ENCODE measurements at places on chromosomes 2 and 18.

DNA sequence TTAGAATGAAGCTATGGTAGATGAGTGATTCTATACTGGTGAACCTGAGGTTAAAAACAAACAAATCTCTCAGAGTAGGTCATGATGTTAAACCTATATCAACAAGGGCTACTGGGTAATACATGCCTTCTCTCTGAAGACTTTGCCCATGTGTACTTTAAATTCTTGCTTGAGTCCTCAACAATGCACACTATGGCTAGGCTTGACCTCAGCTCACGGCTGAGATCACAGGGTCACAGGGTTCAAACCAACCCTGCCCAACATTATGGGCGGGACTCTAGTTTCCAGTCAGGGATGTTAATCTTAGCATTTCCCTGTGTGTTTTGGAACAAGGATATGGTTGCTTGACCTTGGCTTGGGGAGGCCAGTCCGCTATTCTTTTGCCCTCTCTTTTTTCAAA lies 7.7 kb downstream of the CD28 start:
- ATAC-seq: peak; percentile 34

- no peak for ATAC-seq
These were observed 16.0 kb upstream of the RGPD4 start for GRCh38 chr2:107810734-107811133.

GRCh38 chr2:12931186-12931844 lies 214.6 kb downstream of the TRIB2 start:
- ATAC-seq: peak; percentile 47

- ATAC-seq: no peak
These were observed 1128.2 kb downstream of the BCL11A start for GRCh38 chr2:59425247-59425646.

DNA sequence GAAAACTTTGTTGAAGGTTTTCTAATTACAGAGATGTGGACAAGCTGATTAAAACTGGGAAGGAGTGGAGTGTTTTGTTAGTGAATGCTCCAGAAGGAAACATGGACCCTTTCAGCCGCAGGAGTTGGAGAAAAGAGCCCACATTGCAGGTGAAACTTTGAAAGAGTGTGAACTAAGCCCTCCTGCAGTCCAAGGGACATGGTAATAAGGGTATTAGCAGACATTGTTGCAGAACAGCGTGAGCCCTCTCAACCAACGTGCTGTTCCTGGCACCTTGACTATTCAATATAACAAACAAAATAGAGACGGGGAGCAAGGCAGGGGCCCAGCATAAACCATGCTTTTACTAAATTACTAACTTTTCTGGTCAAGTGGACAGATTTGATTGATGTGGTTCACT lies 122.7 kb downstream of the EPHA4 start:
- ATAC-seq: no peak

DNA sequence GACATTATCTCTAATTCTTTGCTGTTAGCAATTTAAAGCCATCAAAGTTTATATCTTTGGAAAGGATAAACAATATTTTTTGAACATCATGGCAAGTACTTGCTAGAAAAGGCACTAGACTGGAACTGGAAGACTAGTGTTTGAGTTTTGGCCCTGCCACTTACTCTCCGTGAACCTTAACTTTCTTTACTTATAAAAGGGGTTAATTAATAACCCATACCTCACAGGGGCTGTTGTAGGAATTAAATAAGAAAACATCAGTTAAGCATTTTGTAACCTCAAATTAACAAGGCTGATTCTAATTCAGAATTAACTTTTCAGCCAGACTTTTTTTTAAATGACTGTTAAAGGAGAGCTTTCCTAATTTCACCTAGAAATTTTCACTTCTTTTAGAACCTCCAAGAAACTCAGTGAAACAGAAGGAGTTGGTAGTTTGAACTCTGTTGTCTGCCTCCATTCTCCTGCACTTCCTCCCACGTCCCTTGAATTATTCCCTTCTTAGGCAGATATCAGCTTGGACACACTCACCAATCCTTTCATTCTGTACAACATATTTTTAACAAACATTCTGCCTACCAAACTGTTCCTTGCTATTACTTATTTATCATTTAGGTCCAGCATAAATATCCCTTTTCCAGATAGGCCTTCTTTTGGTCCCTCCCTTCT lies 79.5 kb downstream of the COX7A2L start:
- ATAC-seq: no peak

GRCh38 chr2:164479460-164479859 lies 141.8 kb downstream of the GRB14 start:
- ATAC-seq: no peak

DNA sequence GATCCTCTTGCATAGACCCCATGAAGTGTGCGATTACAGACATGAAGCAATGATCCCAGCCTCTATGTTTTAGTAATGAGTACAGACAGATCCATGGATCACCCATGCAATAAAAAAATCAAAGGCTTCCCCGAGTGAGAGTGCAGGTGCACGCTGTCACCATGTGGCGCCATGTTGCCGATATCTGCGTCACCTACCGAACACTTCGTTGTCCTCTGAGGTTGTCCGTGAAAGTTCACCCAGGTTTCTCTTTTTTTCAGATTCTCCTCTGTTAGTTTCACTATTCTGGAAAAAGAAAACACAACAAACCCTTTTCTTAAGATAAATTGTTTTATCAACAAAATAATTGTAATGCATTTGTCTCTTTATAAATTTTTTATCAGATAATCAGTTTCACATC lies 66.5 kb downstream of the MBP start:
- no peak for ATAC-seq

- no peak for ATAC-seq
These were observed 127.8 kb downstream of the RBMS1 start for GRCh38 chr2:160365716-160366367.

DNA sequence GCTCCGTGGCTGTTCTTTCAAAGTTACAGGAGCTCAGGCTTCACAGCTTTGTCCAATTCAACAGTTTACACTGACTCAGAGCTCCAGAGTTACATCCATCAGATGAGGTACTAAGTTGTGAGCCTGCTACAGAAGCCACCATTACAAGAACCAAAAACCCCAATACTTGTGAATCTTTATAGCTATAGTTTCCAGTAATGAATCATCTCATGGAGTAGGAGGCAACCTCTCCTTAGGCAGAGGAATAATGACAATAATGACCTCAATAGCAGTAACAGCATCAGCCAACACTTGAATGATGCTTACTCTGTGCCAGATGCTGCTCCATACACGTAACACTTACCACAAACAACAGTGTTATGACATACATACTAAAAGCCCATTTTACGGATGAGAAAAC lies 3.6 kb downstream of the ZC3H8 start:
- ATAC-seq: peak; percentile 70

- ATAC-seq: no peak
These were observed 73.5 kb downstream of the GLI2 start for GRCh38 chr2:120809151-120809550.

DNA sequence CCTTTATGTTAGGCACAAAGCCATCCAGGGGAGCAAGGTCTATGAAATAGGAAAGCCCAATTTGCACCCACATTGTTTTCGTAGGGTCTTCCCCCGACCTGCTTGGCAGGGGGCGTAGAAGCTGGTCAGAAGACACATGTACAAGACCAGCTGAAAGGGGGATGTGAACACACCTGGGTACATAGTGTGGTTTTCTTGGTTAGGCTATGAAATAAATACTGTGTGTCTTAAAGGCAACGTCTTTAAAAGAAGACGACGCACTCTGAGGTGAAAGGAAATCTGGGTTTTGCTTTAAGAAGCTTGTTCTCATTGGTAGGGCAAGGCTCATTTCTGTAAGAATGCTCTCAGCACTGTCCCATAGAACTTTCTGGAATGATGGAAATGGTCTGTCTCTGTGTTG lies 60.0 kb upstream of the KLF7 start:
- no peak for ATAC-seq

All from activated T-helper 17 cell treated with anti-CD3 and anti-CD28 coated beads, Interleukin-2, amount 50 U/mL, for 72 hours (primary cell).